ENCODE measurements at places on chromosomes 7 and 10.

GRCh38 chr7:132647311-132647710 lies 71.0 kb upstream of the PLXNA4 start:
- DNase-seq = no peak

DNA sequence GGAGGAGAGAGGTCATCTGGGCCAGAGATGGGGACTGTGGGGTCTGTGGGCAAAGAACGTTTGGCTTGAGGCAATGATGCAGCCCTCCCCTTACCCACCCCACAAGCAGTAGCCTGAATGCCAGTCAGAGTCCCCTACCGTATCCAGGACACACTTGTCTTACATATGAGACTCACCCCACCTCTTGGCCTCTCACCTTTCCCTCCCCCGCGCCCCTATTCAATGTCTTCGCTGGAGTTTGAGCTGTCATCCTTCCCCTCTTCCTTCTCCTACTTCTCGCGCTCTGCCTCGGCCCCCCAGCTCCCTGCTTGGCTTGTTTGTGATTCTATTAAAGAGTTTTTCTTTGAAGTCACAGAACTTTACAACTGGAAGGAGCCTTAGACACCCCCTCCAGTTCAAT lies 8.9 kb downstream of the PRRT4 start:
- DNase-seq = no peak

GRCh38 chr7:16061011-16061410 lies 360.3 kb downstream of the CRPPA start:
- DNase-seq = no peak

DNA sequence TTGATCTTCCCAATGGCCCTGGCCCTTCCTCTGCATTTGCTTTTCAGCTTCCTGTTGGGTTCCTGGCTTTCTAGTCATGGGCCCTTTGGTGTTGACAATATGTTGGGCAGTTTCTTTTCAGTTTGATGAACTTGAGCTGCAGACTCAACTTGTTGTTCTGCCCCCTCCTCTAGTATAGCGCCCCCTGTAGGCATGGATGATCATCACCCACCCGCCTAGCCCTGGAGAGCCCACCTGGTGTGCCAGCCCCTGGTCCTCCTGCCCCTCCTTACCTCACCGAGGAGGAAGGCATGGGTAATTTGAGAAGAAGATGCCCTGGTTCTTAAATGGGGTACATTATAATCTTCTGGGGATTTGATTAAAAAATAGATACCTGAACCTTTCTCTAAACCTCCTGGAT lies 271.2 kb downstream of the SNX10 start:
- no peak for DNase-seq

DNA sequence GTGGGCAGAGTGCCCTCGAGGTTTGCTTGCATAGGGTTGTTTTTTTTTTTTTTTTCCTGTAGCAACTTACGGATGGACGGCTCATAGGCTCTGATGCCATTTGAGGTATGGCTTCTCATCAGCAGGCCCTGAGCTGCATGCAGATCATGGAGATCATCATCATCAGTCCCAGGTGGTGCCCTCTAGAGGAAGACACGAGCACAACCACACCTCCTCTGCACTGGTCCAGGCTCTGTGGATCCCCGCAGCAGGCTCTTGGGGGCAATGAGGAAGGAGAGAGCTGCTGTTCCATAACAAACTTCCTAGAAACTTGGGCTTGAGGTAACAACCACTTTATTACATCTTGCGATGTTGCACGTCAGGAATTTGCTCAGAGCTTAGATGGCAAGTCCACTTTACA lies 132.7 kb upstream of the CXCL12 start:
- no peak for DNase-seq

DNA sequence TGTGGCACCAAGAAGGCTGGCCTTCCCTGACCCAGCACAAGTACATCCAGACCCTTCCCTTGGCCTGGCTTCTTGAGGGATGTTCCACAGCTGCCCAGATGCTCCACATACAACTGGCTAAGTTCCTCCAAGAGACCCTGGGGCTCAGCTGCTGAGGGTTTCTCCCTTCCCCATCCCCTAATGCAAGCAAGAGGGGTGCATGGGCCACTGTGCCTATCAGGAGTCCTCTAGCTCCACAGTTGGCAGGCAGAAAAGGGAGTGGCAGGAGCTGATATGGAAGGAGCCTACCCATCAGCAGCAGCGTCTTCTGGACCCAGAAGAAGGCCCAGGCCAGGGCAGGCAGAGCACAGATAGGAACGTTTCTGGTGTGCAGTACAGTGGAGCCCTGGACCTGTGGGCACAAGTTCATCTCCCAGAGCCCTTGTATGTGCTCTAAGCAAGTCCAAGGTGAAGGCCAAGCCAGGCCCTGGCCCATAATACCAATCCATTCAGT lies 26.2 kb downstream of the VSIR start:
- DNase-seq = no peak

- no peak for DNase-seq
Measured at GRCh38 chr7:135512135-135512887, 2.4 kb upstream of the CNOT4 start.

- DNase-seq = no peak
Measured at GRCh38 chr10:3077509-3077908, 10.2 kb downstream of the PFKP start.

DNA sequence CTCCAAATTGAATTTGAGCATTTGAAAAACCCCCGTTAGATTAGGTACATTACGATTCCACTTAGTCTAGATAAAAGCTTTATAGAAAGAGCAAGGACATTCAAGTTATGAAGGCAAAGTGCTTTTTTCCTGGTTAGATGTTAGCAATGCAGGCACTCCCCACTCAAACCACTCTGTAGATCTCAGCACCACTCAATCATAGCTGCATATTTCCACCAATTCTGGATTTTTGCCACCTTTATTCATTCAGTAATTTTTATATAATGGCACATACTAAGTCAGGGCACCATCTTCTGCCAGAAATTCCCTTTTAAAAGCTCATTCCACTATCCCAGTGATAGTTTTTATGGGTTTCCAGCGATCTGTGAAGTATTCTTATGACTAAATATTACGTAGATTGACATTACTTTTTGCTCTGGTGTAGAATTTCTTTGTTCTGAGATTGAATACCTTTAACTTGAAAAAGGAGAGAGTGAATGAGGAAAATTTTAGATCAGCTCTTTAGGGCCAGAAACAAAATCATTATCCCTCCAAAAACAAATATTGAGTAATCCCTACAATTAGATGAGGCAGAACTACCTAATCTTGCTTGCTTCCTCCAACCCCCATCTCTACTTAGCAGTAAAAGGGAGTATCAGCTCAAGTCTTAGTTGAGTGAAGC lies 51.6 kb downstream of the RNLS start:
- no peak for DNase-seq

DNA sequence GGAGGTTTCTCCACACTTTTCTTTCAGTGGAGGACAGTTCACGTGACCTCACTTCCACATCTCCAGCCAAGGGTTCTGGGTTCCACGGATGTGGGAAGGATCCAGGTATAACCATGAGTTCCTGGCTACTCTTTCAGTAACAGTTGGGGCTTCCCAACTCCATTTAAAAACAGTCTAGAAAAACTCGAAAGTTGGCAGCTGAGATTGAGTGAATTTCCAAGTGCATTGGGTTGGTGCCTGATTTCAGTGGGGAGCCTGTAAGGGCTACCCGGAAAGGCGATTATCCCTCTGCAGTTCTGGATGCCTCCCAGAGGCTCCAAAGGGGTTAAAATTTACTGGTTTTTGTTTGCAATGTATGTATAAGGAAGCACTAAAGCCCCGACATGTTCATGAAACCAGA lies 24.3 kb downstream of the LHFPL3 start:
- DNase-seq = no peak

- DNase-seq = no peak
Measured at GRCh38 chr10:97090644-97091043, 95.1 kb downstream of the SLIT1 start.

GRCh38 chr7:101950450-101951119 lies 133.2 kb downstream of the CUX1 start:
- no peak for DNase-seq

- no peak for DNase-seq
Measured at GRCh38 chr7:129285111-129285510, 60.3 kb downstream of the AHCYL2 start.

DNA sequence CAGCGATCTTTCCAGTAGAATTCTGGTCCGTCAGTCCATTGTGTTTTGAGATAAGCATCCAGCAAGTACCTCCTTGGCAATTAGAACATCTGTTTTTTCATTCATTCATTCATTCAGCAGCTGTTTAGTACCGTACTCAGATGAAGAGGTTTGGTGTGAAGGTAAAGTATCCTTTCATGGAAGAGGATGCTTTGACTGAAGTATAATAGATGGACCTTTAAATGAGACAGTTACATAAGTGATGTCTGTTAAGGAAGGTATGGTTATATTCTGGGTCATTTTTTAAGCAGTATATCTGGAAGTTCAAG lies 1.2 kb downstream of the MAPK8 start:
- no peak for DNase-seq

DNA sequence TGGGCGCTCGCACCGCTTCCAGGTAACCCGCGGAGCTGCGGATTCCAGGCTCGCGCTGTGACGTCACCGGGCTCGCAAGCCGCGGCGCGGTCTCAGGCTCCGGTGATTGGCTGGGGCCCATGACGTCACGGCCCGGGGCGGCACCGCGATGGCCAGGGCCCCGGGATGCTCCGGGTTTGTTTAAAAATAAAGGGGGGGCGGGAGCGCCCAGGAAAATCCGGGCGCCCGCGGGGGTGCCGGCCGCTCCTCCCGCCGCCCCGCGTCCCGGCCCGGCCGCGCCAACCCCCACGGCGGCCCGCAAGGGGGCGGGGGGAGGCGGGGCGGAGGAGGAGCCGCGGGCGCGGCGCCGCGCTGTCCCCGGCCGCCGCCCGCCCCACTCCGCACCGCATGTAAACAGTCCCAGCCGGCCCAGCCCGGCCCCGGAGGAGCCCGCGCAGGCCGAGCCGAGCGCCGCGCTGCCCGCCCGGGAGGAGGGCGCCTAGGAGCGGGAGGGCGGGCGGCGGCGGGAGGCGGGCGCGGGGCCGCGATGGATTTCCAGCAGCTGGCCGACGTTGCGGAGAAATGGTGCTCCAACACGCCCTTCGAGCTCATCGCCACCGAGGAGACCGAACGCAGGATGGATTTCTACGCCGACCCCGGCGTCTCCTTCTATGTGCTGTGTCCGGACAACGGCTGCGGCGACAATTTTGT lies at the start of gene MTURN:
Gene MTURN (plus strand): TSS at position 376 of the 690 bp plus-strand sequence. CDS start 151 bp downstream, at position 527.
- DNase-seq = peak; percentile 91

DNA sequence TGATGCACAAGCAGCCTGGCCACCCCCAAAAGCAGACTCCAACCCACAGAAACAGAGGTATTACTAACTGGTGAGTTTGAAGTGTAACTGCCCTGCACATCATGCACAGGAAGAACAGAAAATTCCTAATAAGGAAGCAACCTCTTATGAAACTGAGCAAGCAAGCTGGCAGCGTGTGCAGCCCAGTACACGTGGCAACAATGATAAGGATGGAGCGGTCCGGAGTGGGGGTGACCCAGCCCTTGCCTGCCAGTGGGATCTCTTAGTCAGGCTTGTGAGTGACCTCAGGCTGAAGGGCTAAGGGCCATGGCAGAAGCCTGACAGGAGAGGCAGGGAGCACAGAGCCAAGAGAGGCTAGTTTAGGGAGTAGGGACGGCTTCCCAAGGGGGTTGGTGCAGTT lies 22.1 kb upstream of the AOAH start:
- DNase-seq = no peak

- DNase-seq = no peak
Measured at GRCh38 chr7:158991824-158992621, 135.7 kb downstream of the DYNC2I1 start.

- no peak for DNase-seq
Measured at GRCh38 chr7:84102213-84102612, 92.4 kb downstream of the SEMA3A start.

DNA sequence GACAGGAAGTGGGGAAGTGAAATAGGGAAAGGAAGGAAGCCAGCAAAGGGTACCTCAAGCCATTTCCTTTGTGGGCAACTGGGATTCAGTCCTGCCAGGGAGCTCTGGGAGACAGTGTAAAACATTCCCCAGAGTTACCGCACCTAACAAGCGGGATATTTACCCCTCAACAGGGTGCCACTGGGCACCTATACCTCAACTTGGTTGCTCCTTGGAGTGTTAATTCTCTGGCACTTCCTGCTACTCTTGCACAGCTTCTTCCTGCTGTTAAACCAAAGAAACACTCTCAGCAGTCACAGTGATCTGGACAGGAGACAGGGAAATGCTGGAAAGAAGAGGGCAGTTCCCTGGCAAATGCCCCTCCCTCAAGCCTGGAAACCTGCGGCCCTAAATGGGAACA lies 151.3 kb downstream of the REEP3 start:
- DNase-seq = no peak

DNA sequence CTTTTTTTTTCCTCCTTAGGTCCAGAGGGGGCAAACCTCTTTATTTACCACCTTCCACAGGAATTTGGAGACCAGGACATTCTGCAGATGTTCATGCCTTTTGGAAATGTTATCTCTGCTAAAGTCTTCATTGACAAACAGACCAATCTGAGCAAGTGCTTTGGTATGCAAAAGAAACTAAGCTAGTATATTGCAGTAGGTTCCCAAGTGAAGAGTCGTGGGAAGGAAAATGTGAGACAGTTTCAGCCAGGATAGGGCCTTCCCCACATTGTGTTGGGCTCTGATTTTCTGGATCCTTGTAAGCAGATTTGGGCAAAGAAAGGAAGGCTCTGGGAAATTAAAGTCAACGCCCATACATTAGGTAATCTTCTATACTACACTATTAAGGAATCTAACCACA lies 285.6 kb downstream of the USP6NL start:
- DNase-seq = no peak

- DNase-seq = peak; percentile 36
Measured at GRCh38 chr10:101228153-101228965, 904 bp downstream of the LBX1 start.

- no peak for DNase-seq
Measured at GRCh38 chr10:110723224-110723891, 79.2 kb downstream of the RBM20 start.

DNA sequence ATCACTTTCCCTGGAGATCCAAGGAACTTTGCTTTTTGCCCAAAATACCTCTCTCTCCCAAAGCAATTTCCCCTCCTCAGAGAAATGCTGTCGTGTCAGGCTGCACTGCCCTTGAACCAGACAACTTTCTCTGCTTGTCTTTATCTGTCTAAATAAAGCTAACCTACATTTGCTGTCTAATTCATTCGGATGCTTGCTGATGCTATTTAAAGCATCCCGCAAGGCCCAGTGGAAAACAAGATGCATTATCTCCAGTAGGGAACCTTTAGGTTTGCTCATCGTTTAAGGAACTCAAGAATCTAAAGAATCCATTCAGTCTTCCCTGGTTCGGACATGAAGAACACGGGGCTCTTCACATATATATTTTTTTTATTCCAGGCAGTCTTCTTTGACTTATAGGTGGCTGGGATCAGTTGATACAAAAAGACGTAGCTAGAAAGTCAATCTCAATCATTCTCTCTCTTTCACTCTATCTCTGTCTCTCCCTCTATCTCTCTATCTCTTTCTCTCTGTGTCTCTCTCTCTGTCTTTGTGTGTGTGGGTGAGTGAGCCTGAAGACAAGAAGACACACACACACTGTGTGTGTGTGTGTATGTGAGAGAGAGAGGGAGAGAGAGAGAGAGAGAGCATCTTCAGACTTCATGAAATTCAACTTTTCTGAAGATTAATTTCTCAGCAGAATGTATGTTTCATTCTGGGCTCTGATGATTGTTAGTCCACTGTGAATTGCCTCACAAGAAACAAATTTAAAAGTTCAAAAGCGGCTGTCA lies 92.8 kb upstream of the MKLN1 start:
- no peak for DNase-seq

GRCh38 chr7:36045830-36046341 lies 107.2 kb upstream of the EEPD1 start:
- no peak for DNase-seq

- DNase-seq = no peak
Measured at GRCh38 chr7:134714470-134715205, 64.8 kb upstream of the CALD1 start.

- no peak for DNase-seq
Measured at GRCh38 chr10:33180390-33180789, 154.1 kb downstream of the NRP1 start.

- DNase-seq = no peak
Measured at GRCh38 chr7:102152672-102153598, 133.7 kb upstream of the SH2B2 start.

All from activated T-cell treated with anti-CD3 and anti-CD28 coated beads, Interleukin-2, amount 50 U/mL, for 1 hour (primary cell).